Astrocyte (in vitro differentiated cells and primary cell): ENCODE measurements at places on chromosomes 3 and 15. TPM values are rescaled to one million over a fixed set of nuclear protein-coding genes. Genes with fewer than 3 reads are reported as not detected.

- no peak overlapping the region for H3K4me3 ChIP-seq
- peaks cover 37% of the 10 kb centered on the region for H3K36me3 ChIP-seq
- no peaks in the 10 kb centered on the region for H3K27me3 ChIP-seq
- no peak for DNase-seq
- no peak overlapping the region for H3K27ac ChIP-seq
Measured at GRCh38 chr3:196050597-196050996, 31.3 kb downstream of the TFRC start.

DNA sequence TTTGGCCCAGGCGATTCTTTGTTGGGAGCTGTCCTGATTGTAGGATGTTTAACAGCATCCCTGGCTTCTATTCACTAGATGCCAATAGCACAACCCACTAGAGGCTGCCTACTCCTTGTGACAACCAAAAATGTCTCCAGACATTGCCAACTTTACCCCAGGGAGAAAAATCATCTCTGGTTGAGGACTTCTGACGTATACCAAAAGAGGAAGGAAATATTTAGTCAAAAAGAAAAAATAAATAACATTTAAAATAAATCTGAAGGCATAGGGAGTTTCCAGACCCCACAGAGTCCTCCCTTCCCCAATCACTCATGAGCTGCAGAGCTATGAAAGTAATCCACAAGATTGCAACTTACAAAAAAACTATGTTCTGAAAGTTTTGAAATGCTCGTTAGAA is 61.0 kb downstream of the MECOM start:
- no peaks in the 10 kb centered on the region for H3K27me3 ChIP-seq
- H3K36me3 ChIP-seq = no peaks in the 10 kb centered on the region
- no peak for DNase-seq

DNA sequence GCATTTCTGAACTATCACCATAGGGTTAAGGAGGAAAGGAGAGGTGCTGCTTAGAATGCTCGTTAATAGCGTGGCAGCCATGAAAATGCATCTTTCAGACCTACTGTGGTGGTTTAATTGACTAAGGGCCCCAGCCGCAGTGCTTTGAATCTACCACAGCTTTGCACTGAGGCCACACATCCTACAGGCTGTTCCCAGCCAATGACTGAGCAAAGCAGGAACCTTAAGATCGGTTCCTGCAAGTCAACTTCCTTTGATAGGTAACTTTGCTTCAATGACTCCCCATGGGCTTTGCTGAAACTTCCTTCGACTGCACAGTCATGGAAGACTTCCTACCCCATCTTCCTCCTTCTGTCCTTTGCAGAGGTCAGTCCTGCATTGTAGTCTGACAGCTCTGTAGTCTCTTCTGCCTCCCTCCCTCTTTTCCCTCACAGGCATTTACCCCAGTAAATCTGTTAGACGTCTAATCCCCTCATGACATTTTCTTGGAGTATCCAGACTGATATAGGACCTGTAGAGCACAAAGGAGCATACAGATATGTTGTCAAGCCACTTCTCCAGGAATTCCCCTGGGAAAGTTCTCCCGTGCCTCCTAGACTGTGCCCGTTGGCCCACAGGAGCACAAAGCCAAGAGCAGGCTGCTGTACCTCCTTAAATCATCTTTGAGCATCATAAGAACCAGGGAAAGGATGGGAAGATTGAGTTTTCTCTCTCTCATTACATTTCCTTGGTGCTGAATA is 2.6 kb upstream of the BCL2A1 start:
- DNase-seq = no peak
- peaks cover 6% of the 10 kb centered on the region for H3K4me1 ChIP-seq
- H3K27me3 ChIP-seq = no peaks in the 10 kb centered on the region
- H3K36me3 ChIP-seq = no peaks in the 10 kb centered on the region

- H3K4me1 ChIP-seq = peaks cover 29% of the 10 kb centered on the region
- H3K4me3 ChIP-seq = peak overlapping the region; percentile 90
- H3K27ac ChIP-seq = peak overlapping the region; percentile 93
Measured at GRCh38 chr3:105367063-105367405, 325 bp downstream of the ALCAM start.

GRCh38 chr3:32240159-32240545 is 1.7 kb downstream of the CMTM8 start:
- DNase-seq = no peak
- peaks cover 12% of the 10 kb centered on the region for H3K27me3 ChIP-seq
- H3K36me3 ChIP-seq = no peaks in the 10 kb centered on the region
- H3K4me3 ChIP-seq = no peak overlapping the region
- peaks cover 13% of the 10 kb centered on the region for H3K4me1 ChIP-seq

DNA sequence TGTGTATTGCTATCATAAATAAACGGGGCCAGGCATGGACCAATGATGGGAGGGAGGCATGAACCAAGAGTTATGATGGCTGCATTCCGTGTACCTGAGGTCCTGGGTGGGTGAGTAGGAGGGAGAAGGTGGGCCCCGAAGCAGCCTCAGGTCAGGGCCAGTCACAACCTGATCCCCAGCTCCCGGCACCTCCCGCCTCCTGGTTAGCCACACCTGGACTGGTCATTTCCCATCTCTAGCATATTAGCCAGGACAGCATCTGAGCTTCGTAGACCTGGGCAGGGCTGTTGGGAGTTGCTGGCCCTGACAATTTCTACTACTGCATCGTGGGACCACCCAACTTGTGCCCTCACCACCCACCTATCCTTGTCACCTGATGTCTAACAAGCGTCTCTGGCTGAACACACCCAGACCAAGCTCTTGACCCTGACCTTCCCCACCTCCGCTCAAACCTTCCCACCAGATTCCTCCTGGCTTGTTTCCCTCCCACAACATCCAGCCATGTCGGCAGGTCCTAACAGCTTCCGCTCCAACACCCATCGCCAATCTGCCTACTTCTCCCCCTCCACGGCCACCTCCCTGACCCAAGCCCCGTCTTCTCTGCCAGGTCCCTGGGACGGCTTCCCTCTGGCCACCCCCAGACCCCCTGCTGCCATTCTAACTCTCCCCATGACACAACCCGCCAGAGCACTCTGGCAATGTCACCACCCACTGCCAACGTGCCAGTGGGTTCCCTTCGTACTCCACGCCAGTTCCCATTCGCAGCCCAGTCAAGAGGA is 133.8 kb upstream of the IQSEC1 start:
- peaks cover 3% of the 10 kb centered on the region for H3K4me1 ChIP-seq
- no peak for DNase-seq
- H3K27ac ChIP-seq = no peak overlapping the region
- H3K4me3 ChIP-seq = no peak overlapping the region

DNA sequence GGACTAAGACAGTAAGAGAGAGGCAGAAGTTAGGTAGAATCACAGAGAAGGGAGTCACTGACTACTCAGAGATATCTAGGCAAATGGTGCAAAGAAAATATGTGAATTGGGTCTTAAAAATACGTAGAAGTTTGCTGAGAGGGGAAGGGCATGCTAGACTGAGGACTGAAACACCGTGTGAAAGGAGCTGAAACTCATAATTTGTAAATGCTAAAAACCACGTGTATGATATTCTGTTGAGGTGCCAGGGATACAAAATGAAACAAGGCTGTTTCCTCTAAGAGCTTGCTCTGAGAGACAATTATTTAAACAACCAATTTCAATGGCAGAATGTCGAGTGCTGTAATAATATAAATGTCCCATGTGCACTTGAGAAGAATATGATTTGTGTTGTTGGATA is 47.2 kb downstream of the NCK1 start:
- DNase-seq = no peak
- no peak overlapping the region for H3K4me3 ChIP-seq
- H3K4me1 ChIP-seq = no peaks in the 10 kb centered on the region

- H3K27me3 ChIP-seq = no peaks in the 10 kb centered on the region
- H3K4me3 ChIP-seq = no peak overlapping the region
- H3K36me3 ChIP-seq = no peaks in the 10 kb centered on the region
- no peak overlapping the region for H3K27ac ChIP-seq
Measured at GRCh38 chr3:197522881-197523441, 32.8 kb downstream of the BDH1 start.

GRCh38 chr15:34701536-34701935 is 53.3 kb downstream of the GJD2 start:
- H3K36me3 ChIP-seq = no peaks in the 10 kb centered on the region
- peaks cover 26% of the 10 kb centered on the region for H3K27me3 ChIP-seq
- no peaks in the 10 kb centered on the region for H3K4me1 ChIP-seq
- no peak for DNase-seq
- H3K27ac ChIP-seq = no peak overlapping the region

GRCh38 chr3:4533489-4534443 is 40.6 kb downstream of the ITPR1 start:
- no peak overlapping the region for H3K4me3 ChIP-seq
- peaks cover 5% of the 10 kb centered on the region for H3K4me1 ChIP-seq
- DNase-seq = peak; percentile 1

TTC23 gene
- 20.2 and 22.1 TPM in 2 replicates for total RNA-seq

ALDH1L1 gene
- not detected in 2 replicates for total RNA-seq

STAC gene
- 7.1 and 9.4 TPM in 2 replicates for total RNA-seq
